ENCODE measurements at places on chromosomes 7 and 10.

- no peak for DNase-seq
These were observed 1.3 kb downstream of the CAMK2B start for GRCh38 chr7:44324204-44324480.

DNA sequence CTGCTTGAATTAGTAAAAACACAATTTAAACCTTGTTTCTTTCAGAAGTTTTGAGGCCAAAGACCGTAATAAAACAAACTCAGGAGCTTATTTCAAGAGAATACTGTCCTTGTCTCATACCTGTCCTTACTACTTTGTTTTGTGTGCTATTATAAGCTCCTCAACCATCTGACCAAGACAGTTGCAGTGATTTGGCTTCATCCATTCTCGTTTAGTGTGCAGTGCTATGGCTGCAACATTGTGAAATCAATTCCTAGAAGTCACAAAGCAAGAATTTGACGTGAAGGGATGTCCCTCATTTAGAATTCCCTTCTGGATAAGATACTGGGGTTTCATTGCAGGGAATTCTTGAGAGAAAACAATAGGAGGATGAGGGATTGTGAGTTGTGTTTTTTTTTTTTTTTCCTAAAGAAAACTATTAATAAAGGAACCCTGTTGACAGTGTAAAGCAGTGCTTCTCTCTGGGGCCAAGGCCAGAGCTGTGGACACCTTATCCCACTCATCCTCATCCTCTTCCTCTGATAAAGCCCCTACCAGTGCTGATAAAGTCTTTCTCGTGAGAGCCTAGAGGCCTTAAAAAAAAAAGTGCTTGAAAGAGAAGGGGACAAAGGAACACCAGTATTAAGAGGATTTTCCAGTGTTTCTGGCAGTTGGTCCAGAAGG, at the start of gene OIT3:
Gene OIT3, plus strand, starts transcription at position 604 of the 663 bp plus-strand sequence. CDS start 60 bp downstream, outside the sequence.
- DNase-seq, result no peak

DNA sequence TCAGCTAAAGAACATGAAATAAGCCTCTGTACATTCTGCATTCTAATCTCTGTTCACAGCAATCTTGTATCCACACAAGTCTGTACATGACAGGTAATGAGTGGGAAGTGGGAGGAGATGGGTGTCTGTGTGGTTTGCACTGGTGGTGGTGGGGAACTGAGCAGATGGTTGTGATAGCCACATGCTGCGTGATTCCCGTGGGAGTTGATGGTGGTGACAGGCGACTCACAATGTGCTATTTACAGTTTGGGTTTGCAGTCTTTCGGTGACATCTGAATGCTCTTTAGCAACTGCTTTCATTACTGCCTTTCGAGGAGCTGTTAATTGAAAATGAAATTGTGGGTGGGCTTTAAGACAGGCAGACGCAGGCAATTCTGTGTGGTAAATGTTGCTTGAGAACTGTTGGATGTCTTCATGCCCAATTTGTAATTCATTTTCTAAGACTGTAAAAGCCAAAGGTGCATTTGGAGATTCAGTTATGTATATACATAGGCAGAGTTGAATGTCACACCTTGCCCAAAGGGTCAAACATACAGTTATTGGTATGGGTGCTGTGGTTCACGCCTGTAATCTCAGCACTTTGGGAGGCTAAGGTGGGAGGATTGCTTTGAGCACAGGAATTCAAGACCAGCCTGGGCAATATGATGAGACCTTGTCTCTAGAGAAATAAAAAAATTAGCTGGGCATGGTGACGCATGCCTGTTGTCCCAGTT, 308.2 kb downstream of the AUTS2 start:
- DNase-seq, result no peak

DNA sequence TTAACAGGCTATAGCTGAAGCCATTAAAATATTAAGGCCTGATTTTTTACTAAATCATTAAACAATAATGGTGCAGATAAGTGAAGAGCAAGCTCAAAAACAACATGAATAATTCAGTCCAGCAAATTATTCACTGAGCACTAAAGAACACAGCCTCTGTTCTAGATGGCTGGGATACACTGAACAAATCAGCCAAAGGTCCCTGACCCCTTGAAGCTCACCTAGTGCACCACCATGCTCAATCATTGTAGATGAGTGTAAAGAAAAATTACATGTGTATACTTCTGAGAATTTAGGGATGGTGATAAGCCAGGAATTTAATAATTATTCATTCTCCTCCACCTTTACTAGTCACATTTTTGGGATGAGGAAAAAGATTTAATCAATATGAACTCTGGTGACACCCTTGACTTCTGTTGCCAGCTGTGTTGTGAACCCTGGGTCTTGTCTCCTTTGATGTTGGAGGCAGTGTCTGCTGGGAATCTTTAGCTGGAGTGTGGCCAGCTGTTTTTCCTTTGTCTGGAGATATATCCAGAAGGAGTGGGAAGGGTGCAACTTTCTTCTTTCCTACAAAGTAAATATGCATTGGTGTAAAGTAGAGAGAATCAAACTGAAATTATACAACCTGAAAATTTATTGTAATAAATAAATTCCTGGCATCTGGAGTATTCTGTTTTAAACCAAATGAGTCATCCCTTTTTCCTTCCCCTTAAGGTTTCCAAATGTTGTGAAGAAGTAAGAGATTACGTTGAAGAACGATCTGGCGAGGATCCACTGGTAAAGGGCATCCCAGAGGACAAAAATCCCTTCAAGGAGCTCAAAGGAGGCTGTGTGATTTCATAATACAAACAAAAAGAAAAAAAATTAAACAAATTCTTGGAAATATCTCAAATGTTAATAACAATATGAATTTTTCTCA, 4.0 kb downstream of the GNGT1 start:
- DNase-seq, result no peak

DNA sequence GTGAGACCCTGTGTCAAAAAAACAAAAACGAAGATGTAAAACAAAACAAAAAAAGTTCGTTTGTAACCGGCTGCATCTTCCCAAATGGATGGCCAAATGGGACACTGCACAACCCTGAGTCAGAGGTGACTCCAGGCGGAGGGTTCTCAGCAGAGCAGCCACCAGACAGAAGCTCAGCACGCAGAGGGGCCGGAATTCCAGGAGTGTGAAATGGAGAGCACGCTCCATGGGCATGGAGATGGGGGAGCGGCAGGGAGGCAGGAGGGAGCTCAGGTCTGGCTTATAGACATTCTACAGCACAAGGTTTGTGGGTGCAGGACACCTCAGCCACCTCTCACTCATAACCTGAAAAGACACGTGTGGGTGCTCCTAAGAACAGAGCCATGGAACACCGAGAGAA, 227.0 kb downstream of the MAD1L1 start:
- DNase-seq, result no peak

GRCh38 chr10:79097021-79097872, 28.5 kb downstream of the ZMIZ1 start:
- DNase-seq, result no peak

- DNase-seq, result no peak
These were observed 37.4 kb downstream of the C7orf33 start for GRCh38 chr7:148628011-148628410.

- no peak for DNase-seq
These were observed 117.2 kb upstream of the SEMA3C start for GRCh38 chr7:81036057-81036456.

GRCh38 chr7:70569335-70569819, 562.6 kb upstream of the GALNT17 start:
- DNase-seq, result no peak

DNA sequence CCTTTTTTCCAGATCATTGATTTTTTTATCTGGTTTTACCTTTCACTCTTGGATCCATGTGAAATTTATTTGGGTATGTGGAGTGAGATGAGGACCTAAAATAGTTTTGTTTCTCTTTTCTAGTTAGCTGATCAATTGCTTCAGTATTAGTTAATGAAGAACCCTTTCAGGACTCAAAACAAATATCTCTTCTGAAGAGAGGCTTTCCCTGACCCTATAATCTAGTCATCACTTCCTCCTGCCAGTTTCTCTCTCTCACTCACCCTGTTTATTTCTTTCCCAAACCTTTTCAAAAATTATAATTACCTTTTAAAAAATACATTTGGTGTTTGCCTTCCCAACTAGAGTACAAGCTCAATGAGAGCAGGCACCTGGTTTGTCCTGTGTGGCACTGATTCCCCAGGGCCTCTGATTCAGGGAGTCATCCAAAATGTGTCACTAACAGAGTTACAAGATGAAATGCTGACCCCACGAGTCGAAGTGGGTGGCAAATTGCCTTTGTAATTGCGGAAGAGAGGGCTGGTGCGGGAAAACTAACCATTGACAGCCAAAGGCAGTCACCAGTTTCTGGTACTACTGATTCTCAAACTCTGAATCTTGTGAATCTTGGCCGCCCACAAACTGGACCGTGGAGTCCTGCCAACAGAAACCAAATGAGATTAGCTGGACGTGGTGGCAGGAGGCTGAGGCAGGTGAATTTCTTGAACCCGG, 2.4 kb downstream of the TMEM140 start:
- no peak for DNase-seq

GRCh38 chr10:97321032-97321803, 2.1 kb downstream of the FRAT1 start:
- peak; percentile 11 for DNase-seq

GRCh38 chr10:96292971-96293920, 11.0 kb upstream of the DNTT start:
- no peak for DNase-seq

- no peak for DNase-seq
These were observed at the start of gene PAX2 for GRCh38 chr10:100744987-100745881. Gene PAX2, plus strand, starts transcription at chr10:100745582. Its CDS starts 679 bp downstream, at chr10:100746261.

DNA sequence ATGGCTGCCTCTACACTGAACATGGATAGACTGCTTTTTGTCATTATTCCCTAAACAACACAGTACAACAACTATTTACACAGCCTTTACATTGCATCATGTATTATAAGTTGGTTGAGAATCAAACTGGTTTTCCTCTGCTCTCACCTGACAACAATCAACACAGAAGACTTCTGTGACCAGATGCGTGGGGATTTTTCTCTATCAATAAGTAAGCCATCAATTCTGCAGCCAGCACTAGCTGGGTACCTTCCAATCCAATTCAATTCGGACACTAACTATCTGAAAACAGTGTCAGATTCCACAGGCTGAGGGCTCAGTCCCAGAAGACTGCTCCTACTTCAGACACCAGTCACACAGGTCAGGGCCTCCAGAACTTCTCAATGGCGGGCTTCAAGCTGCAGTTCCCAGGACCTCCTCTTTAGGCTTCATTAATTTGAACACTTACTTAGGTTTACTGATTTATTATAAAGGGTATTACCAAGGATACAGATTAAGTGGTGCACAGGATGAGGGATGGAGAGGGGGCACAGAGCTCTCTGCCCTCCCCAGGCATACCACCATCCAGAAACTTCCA, 36.4 kb upstream of the ASL start:
- DNase-seq, result no peak

DNA sequence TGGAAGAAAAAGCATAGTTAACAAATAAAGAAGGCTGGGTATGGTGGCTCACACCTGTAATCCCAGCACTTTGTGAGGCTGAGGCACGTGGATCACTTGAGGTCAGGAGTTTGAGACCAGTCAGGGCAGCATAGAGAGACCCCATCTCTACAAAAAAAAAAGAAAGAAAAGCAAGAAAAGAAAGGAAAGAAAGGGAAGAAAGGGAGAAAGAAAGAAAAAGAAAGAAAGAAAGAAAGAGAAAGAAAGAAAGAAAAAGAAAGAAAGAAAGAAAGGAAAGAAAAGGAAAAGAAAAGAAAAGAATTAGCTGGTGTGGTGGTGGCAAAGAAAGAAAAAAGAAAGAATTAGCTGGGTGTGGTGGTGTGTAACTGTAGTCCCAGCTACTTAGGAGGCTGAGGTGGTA, 3.1 kb upstream of the HILPDA start:
- DNase-seq, result no peak

DNA sequence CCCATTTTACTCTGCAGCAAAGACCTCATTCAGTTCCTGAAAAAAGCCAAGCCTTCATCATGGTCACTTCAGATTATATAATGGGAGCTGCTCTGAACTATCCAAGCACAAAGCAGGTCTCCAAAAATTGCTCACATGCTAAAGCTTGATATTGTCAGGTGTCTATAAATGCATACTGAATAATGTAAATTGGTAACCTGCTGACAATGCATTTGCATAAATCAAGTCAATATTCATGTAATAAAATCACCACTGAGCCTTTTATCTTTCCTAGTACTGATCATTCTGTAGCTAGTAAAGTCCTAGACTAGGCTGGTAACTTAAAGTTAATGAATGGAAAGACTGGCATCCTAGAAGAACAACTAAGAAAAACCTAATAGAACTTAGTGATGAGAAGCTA, 188.3 kb downstream of the IMMP2L start:
- no peak for DNase-seq

DNA sequence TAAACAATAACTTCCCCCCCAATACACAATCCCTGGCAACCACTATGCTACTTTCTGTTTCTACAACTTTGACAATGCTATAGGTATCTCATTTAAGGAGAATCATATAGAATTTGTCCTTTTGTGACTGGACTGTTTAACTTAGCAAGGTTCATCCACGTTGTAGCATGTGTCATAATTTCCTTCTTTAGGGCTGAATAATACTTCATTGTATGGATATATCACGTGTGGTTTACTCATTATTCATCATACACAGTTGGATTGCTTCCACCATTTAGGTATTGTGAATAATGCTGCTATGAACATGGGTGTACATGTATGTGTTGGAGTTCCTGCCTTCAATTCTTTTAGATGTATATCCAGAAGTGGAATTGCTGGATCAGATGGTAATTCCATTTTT, 111.0 kb downstream of the LMBR1 start:
- DNase-seq, result no peak

DNA sequence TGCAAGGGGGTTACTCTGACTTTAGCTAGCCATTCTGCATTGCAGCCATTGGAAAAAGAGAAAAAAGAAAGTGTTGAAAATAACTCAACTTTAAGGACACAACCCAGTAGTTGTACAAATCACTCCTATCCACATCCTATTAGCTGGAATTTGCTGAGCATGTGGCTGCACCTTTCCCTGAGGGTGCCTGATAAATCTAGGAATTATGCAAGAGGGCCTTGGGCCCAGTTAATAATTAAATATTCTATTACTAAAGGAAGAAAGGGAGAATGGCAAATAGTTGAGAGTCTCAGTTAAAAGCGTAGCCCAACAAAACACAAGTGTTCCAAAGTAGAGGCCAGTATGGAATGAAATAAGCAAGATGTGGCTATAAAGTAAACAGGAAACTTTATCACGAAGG, 200.9 kb upstream of the CNTNAP2 start:
- no peak for DNase-seq

DNA sequence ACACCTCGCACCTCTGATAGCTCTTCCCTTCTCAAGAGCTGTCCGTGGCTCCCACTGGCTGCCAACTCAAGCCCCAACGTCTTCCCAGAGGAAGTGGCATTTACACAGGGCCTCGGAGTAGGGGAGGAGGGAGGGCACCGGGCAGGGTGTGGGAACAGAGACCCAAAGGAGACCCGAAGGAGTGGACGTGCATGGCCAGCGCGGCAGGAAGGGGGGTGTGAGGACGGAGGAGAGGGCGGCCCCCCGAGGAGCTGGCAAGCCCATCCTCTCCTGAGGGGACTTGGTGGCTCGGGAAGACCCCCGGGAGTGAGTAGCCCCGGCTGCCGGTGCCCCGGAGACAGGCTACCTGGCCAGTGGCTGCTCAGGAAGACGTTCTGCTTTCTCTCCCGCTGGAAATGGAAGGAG, 85.9 kb downstream of the FOXL3 start:
- DNase-seq, result no peak

- no peak for DNase-seq
These were observed 92.1 kb upstream of the RSU1 start for GRCh38 chr10:16909271-16909767.

- DNase-seq, result no peak
These were observed 7.9 kb downstream of the LUC7L2 start for GRCh38 chr7:139367438-139368155.

Measured in stimulated activated CD4-positive, alpha-beta T cell treated with anti-CD3 and anti-CD28 coated beads, TNF-alpha, amount 100 ng/mL, for 24 hours (primary cell).